ENCODE measurements at places on chromosomes 7 and 10.

- no peak for DNase-seq
These were observed 24.0 kb downstream of the OSBPL3 start for GRCh38 chr7:24956021-24956420.

- DNase-seq: no peak
These were observed 10.8 kb upstream of the INTS1 start for GRCh38 chr7:1514995-1515401.

DNA sequence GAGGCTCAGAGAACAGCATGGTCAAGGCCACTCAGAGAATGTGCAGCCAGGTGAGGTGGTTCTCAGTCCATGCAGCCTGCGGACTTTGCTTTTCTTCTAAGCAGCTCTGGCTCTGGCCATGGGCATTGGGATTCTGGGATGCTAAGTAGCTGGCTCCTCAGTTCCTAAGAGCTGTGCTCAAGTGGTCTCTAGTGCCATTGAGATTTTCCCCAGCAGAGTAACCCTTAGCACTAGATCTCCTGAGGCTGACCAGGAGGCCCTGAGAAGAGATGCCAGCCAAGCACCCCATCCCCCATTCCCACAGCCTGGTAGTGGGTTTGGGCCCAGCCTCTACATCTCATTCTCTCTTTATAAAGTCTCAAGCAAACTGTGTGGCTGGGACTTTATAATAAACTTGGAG lies 77.1 kb downstream of the KCNMA1 start:
- DNase-seq: no peak

DNA sequence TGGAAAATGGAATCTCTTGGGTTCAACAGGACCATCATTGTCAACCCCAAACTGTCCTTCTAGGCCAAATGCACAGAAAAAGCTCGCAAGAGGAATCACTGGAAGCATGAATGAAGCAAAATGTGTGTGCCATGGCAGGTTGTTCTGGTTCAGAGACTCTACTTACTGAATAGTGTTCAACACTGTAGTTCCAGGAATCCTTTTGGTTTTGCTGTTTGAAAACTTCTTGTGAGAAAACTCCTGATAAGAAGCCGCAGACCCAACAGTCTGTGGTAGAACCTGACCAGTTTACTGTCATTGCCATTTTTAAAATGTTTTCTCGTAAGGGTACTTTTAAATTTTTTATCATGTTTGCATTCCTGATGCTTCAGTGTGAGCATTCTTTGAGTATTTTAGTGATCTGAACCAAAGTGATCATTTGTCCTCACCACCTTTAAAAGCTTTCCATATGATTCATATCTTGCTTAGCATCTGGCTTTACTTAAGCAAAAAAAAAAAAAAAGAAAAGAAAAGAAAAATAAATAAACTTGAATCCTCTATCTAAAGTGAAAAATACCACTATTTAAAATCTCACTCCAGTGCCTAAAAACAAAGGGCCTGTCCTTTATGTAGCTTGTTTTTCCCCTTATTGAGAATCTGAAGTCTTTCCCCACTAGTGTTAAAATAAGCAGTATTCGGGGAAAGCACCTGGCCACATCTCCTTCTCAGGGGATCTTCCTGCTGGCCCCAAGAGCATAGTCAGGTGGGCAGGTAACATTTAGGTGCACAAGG lies 92.4 kb downstream of the WNT2 start:
- no peak for DNase-seq

GRCh38 chr10:120012566-120012965 lies 120.0 kb downstream of the SEC23IP start:
- DNase-seq: peak; percentile 2

DNA sequence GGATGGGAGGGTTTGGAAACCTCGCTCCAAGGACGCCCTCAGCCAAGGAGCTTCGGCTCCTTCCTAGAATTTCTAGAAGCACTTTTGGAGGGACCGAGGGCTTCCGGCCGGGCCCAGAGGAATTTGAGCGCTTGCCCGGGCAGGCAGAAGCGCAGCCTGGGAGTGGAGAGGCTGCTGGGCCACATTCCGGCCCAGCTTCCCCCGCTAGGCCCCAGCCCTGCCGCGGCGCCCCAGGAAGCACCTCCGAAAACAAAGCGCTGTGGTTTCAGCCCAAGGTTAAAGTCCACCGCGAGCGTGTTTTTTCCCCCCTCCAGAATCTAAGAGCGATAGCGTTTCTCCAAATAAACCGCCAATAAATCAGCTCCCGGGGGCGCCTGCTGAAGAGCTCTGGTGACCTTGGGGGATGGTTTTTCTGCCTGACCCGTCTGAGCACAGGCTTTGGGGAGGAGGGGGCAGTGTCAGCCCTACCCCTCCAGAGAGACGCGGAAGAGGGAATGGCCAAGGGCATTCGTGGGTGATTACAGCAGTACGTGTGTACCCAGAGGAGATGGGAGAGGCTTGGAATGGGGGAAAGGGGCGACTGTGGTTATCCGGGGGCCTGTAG lies 5.7 kb upstream of the TNRC18 start:
- DNase-seq: no peak

GRCh38 chr10:24382596-24382978 lies 173.6 kb downstream of the KIAA1217 start:
- DNase-seq: no peak

GRCh38 chr10:67657775-67658174 lies 38.2 kb downstream of the CTNNA3 start:
- no peak for DNase-seq

GRCh38 chr7:77428777-77429231 lies 12.7 kb upstream of the GSAP start:
- no peak for DNase-seq

DNA sequence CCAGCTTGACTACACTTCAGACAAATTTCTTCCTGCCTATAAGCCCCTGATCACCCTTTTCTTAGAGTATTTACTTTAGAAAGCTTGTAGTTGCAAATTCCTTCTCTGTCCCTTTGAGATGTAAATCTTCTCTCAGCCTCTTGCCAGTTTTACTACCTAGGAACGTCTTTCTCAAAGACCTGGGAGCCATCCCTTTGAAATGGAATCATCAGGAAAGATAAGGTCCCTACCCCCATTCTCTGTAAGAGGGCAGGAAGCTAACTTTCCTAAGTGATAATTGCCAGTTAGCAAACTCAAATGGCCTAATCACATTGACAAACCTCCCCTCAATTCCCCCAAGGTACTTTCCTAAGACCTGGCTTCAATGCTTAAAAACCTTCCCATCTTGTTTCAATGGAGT lies 304.5 kb downstream of the MDFIC start:
- DNase-seq: no peak

GRCh38 chr7:31950091-31950755 lies 120.0 kb downstream of the PDE1C start:
- DNase-seq: no peak
